ENCODE measurements at places on chromosomes 3 and 15.

DNA sequence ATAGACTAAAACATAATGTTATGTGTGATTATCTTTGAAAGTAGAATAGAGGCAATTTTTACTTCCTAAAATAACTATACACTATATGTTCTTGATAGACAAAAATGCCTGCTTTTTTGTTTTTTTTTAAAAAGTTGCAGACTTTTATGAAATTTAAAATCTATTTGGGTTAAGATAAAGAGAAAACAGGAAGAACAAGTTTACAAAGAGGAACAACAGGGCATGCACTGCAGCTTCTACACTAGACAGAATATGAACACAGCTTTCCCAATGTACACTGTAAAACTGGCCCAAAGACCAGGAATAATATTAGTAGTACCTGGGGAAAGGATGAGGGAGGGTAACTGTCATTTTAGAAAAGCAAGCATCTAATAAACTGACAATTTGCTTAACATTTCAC is 53.7 kb downstream of the NR1I2 start:
- DNase-seq = no peak

GRCh38 chr3:157133434-157134320 is 26.3 kb downstream of the CCNL1 start:
- peak; percentile 44 for DNase-seq

DNA sequence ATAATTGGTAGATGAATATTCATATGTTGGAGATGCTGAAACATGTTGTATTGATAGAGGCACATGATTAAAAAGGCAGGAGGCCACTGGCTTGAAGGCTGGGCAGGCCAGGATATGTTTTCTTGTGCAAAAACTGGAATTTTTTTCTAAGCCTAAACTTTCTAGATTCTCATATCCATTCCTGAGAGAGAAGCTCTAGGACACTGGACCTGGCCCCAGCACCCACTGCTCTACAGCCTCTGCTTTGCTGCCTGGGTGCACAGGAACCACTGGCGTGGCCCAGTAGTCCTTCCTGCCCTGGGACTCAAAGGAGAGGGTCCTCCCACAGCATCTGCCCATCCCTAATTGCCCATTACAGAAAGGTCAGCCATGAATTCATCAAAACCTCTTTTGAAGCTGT is 58.1 kb upstream of the APEH start:
- DNase-seq = no peak

DNA sequence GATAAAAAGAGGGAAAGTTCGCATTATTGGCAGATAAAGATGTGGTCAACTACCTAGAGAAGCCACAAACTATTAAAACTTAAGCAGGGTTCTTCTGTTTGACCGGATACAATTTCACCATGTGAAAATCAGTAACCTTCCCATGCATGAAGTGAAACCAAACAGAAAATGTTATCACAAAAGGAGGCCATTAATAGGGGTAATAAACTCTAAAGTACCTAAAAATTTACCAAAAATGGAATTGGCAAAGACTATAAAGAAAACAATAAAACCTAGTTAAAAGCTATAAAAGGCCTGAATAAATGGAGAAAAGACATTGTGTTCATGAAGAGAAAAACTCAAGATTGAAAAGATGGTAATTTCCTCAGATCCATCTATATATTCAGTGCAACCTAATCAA is 83.4 kb downstream of the FEZF2 start:
- no peak for DNase-seq

- DNase-seq = no peak
Measured at GRCh38 chr3:66004244-66004643, 34.5 kb downstream of the MAGI1 start.

- no peak for DNase-seq
Measured at GRCh38 chr15:77702211-77702957, 69.7 kb upstream of the LINGO1 start.

DNA sequence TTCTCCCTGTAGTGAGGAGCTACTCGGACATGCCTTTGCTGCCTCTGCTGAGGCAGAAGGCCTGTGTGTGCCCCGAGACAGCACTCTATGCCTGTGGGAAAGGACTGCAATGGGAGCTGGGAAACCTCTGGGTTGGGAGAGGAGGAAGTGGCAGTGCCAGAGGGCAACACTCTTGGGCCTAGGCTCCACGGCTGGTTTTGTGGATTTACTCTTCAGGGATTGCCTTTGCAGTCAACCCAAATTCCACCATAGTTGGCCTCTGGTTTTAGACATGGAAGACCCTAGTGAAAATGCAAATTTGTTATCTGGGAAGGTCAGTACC is 46.8 kb downstream of the ITGA11 start:
- peak; percentile 28 for DNase-seq

DNA sequence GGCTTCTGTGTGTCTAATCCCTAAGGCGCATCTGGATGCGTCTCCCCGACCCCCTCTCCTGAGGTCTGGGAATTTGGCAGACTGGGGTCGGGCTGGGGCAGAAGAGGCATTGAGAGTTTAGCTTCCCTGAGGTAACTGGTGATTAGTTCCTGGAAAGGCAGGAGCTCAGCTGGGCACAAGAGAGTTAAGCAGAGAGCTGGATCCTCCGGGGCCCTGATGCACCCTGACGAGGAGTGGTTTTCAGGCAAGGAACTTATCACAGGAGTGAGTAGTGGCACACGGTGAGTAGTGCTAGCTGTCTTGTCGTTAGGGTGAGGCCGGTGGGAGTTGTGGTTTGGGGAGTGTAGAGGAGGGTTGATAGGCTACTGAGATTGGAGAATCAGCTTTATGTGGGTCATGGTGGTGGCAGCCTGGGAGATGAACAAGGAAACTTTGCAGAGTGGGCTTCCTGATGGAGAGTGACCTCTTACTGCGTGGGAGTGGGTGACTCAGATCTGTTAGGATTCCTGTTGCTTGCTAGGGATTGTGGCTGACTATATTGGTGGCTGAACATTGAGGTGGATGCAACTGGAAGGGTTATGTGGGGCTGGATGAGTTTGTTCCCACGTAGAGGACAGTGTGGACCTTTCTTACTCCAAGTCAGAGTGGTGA is 897 bp downstream of the RAD54L2 start:
- DNase-seq = peak; percentile 64

DNA sequence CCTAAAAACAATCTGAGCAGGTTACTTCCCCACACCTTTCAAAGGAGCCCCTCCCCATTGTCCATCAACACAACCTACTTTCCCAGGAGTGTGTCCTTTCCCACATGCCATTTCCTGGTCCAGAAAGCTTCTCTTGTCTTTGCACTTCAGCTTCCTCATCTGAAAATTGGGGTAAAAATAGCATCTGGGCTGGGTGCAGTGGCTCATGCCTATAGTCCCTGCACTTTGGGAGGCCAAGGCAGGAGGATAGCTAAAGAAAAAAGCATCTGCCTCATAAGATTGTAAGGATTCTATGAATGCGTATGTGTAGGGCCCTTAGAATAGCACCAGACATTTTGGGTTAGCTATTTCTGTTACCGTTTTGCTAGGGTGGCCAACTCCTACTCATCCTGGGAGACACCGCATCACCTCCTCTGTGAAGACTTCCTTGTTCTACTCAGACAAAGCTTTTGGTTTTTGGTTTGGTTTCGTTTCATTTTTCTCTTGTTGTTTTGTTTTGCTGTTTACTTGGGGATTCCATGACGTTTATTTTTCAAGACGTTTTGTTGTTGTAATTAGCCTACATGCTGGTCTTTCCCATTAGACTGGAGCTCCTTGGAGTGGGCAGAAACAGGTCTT is 224.4 kb upstream of the TLE3 start:
- no peak for DNase-seq

GRCh38 chr15:40038638-40039543 is at the start of gene SRP14:
SRP14 (minus strand) TSS chr15:40039181; CDS start chr15:40039116, 65 bp downstream.
- DNase-seq = peak; percentile 76

GRCh38 chr3:138137861-138138260 is 5.7 kb upstream of the A4GNT start:
- peak; percentile 25 for DNase-seq

- DNase-seq = no peak
Measured at GRCh38 chr15:41901431-41901830, 7.6 kb upstream of the SPTBN5 start.

GRCh38 chr3:119156868-119157267 is 10.9 kb downstream of the TEX55 start:
- DNase-seq = no peak

GRCh38 chr15:90774731-90775514 is 57.8 kb downstream of the BLM start:
- DNase-seq = no peak

GRCh38 chr3:39291903-39292329 is 12.1 kb upstream of the CX3CR1 start:
- DNase-seq = peak; percentile 91

DNA sequence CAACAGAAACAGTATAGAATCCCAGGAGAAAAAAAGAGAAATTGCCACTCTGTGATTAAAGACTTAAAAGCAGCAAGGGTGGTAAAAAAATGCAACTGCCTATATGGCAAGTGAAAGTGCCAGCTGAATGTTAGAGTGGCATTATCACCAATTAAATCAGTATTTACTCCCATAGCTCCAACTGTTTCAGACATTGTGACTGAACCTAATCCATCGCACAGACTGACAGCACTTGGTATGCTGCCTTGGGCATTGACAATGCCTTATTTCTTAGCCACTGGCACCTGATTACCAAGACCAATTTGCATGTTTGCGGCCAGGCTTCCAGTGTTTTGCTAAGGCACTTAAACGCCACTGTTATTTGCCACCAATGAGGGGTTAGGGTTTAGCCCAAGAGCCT is 201.9 kb upstream of the NECTIN3 start:
- no peak for DNase-seq

DNA sequence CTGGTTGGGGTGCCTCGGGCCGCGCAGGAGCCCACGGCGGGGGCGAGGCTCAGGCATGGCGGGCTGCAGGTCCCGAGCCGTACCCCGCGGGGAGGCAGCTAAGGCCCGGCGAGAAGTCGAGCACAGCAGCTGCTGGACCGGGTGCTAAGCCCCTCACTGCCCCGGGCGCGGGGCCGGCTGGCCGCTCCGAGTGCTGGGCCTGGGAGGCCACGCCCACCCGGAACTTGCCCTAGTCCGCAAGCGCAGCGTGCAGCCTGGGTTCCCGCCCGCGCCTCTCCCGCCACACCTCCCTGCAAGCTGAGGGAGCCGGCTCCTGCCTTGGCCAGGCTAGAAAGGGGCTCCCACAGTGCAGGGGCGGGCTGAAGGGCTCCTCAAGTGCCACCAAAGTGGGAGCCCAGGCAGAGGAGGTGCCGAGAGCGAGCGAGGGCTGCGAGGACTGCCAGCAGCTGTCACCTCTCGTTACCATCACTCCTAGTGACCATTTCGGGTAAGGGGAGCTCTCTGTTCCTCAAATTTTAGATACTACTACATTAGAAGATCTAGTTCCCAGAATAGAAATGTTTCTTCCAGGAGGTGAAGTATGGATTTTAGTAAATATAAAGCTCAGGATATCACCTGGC is 417.0 kb upstream of the AGTR1 start:
- no peak for DNase-seq

DNA sequence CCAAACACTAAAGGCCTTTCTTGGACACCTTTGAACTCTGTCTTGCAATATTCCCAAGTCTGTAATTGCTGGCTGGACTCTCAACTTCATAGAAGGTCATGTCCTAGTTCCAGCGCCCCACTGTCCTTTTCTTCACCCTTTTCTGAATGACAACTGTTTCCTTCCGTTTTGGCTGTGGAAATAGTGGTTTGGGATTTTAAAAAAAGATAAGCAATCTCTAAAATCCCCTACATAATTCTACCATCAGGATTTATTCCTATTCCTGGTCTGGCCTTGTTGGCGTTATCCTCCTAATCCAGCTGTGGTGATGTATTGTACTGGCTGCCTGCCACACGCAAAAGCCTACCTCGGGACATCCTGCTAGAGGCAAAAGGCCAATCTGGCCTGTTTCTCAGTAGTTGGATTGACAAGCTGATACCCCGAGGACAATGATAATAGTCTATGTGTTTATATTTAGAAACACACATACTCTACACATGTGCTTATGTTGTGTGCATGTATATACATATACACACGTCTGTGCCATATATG is 440.3 kb upstream of the DPH6 start:
- no peak for DNase-seq

DNA sequence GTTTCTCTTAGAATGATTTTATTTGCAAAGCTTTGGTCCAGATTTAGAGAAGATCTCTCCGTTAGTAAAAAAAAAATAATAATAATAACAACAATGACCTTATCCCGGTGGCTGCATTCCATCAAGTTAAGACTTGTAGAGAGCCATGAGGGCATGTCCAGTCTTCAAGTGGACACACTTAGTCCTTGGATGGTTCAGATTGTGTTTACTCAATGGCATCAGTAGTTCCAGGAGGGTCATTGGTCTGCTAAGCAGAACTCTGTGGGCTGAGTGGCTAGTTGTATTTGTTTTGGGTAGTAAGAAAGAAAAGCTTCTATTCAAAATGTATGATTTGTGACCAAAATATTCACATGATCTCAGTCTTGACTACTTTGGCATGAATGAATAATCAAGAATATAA is 116.3 kb upstream of the UBE2E2 start:
- no peak for DNase-seq

GRCh38 chr3:46917257-46917656 is 39.7 kb downstream of the PTH1R start:
- no peak for DNase-seq

Measured in stimulated activated effector memory CD8-positive, alpha-beta T cell treated with anti-CD3 and anti-CD28 coated beads, Interleukin-12 subunit alpha, Interleukin-12 subunit beta, amount 100 ng/mL, for 72 hours (primary cell).